Stimulated activated CD4-positive, alpha-beta T cell treated with anti-CD3 and anti-CD28 coated beads, TNF-alpha, amount 100 ng/mL, for 24 hours (primary cell): ENCODE measurements at places on chromosomes 1 and 21.

DNA sequence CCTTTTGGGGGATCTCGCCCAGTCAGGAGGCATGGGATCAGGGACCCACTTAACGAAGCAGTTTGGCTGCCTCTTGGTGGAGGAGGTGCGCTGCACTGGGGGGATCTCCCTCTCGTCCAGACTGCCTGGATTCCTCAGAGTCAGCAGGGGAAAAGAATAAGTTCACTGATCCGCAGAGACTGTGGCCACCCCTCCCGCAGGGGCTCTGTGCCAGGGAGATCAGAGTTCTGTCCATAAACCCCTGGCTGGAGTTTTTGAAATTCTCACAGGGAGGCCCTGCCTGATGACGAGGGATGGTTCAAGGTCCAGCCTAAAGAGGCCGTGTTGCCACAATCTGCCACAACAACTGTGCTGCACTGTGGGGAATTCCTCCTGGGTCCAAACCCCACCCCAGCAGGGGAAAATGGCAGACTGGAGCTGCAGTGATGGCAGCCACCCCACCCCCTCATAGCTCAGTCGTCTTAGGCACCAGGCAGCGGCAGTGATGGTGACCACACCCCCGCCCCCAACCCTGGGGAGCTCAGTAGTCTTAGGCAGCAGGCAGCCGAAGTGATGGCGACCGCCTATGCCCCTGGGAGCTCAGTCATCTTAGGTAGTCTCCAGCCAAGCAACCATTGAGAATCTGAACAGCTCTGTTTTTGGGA, 273.8 kb upstream of the USP25 start:
- no peak for DNase-seq

- DNase-seq: no peak
Measured at GRCh38 chr1:65165269-65165993, 17.4 kb downstream of the AK4 start.

DNA sequence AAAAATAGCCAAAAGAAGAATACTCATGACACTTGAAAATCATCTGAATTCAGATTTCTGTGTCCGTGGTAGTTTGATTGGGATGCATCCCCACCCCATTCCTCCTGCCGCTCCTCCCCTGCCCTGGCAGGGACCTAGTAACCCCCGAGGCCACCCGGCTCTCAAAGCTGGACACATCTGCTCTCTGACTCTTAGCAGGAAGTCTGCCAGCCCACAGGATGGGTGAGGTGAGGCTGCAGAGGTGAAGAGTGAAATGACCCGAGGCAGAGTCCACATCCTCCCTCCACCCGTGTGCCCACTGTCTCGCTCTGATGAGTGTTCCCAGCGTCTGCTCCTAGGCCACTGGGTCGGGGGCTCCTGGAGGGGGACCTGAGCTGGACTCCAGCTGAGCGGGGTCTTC, 308.5 kb upstream of the VAMP3 start:
- DNase-seq: no peak

DNA sequence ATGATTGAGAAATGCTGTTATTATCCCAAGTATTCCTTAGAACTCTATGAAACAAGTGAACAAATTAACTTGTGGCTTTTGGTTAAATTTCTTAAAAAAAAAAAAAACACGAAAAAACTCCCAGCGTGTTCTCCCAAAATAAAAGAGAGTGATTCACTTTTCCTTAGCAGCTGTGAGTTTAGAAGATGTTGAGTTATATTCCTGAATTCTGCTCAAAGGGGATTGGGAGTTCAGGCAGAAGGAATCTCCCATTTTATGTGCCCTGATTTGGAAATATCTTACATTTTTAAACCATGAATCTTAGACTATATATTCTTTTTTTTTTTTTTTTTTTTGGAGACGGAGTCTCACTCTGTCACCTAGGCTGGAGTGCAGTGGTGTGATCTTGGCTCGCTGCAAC, 34.3 kb downstream of the SMG7 start:
- DNase-seq: no peak

DNA sequence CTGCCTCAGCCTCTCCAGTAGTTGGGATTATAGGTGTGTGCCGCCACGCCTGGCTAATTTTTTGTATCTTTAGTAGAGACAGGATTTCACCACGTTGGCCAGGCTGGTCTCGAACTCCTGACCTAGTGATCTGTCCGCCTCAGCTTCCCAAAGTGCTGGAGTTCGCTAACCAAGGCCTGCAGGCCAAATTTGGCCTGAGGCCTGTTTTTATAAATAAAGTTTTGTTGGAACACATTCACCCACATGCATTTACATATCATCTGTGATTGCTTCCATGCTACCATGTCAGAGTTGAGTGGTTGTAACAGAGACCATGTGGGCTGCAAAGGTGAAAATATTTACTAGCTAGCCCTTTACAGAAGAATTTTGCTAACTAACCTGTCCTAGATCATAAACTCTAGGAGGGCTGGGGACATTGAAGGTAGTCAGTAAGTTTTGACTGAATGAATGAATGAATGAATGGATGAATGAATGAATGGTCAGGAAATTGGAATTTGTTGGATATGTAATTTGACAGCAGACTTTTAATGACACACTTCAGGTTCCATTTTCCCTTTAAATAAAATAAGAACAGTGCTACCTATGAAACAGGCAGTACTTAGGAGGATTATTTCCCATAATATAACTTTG, 38.4 kb downstream of the ROR1 start:
- no peak for DNase-seq

GRCh38 chr21:46284077-46284644, 1.2 kb downstream of the MCM3AP start:
- DNase-seq: no peak

- no peak for DNase-seq
Measured at GRCh38 chr1:69551476-69552324, 16.0 kb upstream of the LRRC7 start.

- DNase-seq: no peak
Measured at GRCh38 chr1:51583532-51583931, 33.4 kb upstream of the OSBPL9 start.

- no peak for DNase-seq
Measured at GRCh38 chr1:36128126-36128904, 3.3 kb upstream of the COL8A2 start.
